NCI-H1105 (cell line): ENCODE measurements at places on chromosomes 12 and 14.
A peak's percentile ranks its signal among the peaks of the same experiment; 100 is the strongest.

GRCh38 chr12:66241061-66242043 lies 52.3 kb downstream of the IRAK3 start:
- DNase-seq, result no peak

DNA sequence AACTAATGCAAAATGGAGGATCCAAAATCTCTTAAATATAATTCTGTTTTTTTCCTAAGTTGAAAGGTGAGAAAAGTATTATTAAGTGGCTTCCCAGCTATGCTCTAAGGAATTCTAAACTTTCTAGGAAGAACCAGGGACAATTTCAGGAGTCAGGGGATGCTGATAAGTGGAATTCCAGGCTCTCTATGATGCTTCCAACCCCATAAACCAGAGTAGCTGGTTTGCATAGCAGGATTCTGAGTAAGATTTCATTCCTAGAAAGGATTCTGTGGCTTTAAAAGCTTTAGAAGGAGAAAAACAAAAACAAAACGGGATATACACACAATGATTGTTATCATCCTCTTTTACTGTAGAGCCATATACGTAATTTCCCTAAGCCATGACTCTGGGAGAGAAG lies 93.9 kb downstream of the SLC16A7 start:
- DNase-seq, result no peak

DNA sequence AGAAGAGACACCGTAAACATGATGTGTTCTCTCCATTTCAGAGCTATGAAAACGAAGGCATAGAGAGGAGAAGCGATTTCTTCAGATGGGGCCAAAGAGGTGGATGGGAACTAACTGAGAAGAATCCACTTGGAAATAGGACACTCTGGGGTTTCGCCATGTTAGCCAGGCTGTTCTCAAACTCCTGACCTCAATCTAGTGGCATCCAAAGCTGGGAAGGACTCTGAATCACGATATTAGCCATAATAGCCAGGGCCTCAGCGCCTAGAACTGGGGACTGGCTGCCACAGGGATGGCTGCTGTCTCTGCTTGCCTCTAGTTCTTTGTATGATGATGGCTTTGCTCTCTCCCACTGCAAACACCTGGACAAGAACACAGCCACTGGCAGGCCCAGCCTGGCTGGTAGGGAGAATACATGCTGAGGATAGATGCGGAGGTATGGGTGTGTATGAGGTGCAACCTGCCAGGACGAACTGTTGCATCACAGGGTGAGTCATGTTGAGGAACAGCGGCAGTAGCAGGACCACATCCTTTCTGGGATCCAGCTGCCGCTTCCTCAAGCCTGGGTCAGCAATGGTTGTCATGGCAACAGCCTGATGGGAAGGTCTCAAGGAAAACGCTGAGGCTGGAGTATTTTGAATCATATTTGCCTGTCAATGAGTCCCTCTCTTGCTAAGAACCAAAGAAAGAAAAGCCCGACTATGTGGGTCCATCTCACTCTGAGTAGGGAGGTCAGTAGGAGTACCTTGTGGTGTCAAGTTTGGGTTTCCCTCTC lies 31.1 kb downstream of the CCDC177 start:
- no peak for DNase-seq

DNA sequence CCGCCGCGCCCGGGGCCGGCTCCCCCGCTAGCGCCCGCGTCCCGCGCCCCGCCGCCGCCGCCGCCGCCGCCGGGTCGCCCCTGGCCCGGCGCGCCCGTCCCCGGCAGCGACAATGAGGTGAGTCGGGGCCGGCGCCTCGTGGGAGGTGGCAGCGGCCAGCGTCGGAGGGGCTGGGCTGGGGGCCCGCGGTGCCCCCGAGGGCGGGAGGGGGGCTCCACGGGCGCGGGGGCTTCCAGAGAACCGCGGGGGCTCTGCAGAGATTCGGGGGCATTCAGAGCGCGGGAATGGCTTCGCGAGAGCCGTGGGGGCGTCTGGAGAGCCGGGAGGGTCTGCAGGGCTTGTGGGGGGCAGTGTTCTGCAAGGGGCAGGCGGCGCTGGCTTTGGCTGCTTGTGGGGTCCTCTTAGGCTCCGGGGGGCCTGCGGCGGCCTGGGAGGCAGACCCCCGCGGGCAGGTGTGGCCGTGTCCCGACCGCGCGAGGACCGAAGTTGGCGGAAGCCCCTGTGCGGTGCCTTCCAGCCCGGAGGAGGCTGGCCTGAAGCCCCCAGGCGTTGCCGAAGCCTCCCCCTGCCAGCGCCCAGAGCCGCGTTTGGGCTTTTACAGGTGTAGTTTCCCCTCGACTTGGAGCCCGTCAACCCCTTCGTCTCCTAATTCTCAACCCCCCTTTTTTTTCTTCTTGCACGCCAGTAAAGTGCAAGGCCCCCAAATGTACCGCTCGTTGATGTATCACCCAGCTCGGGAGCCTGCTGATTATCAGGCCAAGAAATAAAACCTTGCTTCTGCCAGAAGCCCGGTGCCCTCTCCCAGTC lies 93.1 kb upstream of the EVL start:
- peak; percentile 22 for DNase-seq

DNA sequence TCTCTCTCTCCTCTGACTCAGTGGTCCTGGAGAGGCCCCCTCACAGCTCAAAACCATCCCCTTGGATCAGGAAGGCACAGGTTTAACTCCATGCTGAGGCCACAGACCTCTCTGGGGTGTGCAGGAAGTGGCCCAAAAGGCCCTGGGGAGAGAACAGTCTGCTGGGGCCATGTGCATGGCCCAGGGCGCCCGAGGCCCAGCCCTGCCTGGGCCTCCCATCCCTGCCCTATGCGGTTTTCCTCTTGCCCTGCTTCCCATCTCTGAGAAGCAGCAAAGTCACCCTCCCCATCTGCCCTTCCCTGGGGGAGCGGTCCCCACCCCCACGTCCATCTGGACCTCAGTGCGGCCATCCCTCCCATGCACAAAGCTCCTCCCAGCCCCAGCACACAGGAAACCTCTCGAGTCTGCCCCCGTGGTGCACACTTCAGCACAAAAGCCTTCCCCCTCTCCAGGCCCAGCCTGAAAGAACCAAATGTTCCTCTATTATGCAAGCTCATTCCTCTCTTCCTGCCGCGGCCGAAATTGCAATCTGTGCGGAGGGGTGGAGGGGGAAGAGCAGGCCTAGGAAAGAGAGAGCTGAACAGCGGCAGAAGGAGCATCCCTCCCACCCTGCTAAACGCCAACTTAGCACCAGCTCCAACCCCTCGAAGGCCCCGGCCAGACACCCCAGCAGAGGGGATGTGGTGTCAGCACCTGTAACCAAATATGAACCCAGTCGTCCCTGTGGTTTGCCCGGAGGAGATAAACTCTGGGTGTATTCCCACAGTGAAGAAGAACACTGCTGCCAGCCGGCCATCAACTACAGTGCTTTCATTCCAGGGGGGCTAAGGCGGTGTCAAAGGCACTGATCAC lies 108.5 kb downstream of the SCARB1 start:
- DNase-seq, result no peak

- DNase-seq, result no peak
Measured at GRCh38 chr14:102255401-102256190, 49.4 kb downstream of the MOK start.
